SIG-M5 (cell line): ENCODE measurements at places on chromosomes 3 and 15.

DNA sequence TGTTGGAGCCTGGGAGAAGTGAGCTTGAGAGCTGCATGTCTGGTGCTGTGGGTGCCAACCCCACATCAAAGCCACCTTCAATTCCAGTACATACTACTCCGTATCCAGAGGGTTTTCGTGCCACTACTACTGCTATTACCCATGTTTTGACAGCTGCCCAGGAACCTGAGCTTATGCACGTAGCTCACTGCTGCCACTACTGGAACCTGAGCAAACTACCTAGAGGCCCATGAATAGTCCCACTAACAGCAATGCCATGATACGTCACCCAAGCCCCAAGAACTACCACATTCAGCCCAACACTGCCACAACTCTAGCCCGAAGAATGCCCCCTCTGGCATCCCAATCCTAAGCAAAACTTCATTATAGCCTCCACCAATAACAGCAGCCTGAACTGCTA, 215.2 kb upstream of the BCHE start:
- no peak for DNase-seq

DNA sequence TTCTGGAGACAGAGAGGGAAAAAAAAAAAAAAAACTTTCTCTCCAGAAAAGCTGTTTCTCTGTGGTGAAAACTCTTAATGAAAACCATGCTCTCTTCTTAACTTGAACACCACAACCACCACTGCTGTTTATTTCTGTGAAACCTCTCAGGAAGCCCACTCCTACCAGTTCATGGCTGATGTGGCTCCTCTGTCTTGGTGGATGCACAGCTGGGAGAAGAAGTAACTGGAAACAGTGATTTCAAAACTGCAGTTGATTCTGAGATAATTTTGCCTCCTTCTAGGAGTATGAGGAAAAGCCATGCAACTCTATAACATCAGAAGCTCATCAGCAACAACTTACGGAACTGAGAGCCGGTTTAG, 40.2 kb upstream of the PYGO1 start:
- DNase-seq: no peak

DNA sequence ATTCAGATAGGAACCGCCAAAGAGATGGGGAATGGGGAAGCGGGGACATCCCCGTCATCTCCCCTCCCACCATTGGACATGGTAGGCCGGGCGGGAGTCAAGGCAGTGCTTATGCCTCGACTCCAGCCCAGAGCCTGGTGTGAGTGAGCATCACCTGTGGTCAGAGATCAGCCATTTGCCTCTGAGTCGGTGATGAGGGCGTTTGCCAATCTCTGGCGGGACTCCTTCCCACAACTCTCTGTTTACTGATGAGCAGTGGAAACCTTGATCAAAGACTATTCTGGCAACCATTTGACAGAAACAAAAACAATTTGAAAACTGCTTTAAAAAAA, 63.9 kb upstream of the HES1 start:
- no peak for DNase-seq

GRCh38 chr3:188082031-188082430, 71.9 kb upstream of the LPP start:
- DNase-seq: no peak

GRCh38 chr3:31785734-31786133, 195.3 kb downstream of the OSBPL10 start:
- DNase-seq: no peak

DNA sequence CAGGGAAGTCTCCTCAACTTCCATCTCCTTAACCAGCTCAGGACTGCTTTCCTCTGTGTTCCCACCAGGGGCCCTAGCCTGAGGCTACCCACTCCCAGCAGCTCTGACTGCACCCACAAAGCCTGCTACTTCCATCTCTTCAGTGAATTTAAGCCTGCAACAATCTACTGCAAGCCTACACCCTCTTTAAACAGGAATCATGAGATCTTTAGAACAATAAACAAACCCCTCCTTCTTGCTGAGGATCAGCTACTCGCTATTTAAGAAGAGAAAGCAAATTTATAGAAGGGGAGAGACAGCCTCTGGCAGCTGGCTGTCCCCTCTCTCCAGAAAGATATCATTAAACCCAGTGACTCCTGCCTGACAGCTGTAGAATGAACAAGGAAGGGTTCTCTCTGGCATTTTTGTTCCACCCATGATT, 51.9 kb downstream of the ARHGAP31 start:
- no peak for DNase-seq

DNA sequence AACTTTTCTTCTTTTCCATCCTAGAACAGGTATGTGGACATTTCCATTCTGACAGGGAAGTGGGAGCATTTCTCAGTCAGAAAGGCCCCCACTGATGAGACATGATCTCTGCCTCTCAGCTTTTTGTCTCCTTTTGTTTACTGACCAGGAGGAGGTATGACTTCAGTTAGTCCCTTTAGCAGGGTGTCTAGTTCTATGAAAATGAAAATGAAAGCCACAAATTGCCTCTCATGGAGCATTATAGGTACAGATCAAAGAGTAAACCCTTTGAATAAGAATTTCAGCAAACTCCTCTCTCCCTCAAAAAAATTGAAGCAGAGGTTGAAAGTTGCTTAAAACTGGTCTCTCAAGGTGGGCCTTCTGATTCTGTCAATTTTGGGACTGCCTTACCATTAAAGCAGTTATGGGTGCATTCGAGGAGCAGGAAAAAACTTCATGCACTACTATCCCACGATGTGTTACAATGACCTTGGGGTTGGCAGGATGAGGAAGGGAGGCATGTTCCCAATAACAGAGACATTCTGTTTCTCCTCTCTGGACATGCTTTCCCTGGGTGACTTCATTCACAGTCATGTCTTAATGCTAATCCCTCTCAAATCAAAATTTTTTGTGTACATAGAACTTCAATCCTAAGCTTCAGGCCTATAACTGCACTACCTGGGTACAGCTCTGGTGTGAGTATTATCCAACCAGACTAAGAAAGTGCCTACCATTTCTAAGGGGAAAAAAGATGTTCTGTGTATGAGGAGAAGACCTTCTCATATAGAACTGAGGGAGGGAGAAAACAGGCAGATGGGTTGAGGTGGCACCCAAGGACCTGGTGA, 50.6 kb upstream of the TBC1D23 start:
- DNase-seq: no peak

DNA sequence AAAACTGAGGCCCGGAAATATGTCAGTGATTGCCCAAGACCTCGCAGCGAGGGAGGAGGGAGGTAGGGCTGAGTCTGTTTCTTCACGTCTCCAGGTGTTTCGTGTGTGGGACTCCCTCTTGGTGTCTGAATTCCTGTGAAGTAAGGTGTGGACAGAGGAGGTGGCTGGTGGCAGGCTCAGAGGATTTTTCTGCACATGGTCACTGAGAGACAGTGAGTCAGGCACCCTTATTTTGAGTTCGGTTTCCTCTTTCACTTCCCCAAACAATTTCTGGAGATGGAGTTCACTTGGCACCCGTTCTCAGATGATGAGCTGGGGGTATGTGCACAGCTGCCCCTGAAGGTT, 46.3 kb upstream of the VPS8 start:
- peak; percentile 66 for DNase-seq

DNA sequence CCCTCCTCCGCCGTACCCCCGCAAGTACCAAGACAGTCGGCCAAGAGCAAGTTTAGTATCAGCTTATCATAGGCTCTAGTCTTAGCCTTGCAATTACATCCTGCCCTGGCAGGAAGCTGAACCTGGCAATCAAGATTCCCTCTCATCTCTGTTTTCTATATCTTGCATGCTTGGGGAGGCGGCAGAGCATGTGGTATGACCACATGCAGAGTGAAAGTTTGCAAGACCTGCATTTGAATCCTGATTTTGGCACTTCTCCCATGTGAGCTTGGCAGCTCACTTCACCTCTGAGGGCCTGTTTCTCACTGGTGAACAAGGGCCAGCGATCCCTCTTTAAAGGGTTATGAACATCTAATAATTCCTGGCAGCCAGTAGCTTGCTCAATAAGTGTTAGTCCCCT, 106.1 kb upstream of the FRMD4B start:
- no peak for DNase-seq

DNA sequence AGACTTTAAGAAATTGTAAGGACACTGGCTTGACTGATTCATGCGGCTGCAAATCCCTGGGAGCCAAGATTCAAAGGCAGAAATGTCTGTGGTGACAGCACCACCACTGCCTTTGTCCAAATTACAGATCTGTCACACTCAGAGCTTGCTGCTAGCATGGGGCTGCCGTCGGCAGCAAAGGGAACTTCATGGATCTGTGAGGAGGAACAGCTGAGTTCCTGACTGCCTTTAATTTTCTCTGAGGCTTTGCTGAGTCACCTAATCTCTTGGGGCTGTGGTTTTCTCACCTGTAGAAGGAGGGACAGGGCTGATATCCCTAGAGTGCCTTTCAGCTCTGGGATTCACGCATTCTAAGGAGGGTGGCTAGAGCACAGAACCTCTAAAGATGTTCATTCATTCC, 4.1 kb upstream of the PAK6 start:
- no peak for DNase-seq

GRCh38 chr15:87032295-87032694, 952.6 kb downstream of the AGBL1 start:
- DNase-seq: no peak

DNA sequence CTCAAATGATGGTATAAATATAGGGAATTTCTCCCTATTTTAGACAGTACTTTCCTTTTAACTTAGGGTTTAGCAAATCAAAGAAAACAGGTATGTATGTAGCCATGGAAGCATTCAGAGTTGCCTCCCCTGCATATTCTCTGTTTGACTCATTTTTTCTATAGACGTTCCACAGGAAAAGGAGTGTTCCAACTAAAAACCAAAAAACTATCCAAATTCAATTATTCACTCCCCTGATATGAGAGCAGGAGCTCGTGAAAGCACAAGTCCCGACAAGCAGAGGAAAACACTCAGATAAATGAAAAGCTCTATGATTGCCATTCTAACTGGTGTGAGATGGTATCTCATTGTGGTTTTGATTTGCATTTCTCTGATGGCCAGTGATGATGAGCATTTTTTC, 119.5 kb downstream of the FRMD5 start:
- no peak for DNase-seq

DNA sequence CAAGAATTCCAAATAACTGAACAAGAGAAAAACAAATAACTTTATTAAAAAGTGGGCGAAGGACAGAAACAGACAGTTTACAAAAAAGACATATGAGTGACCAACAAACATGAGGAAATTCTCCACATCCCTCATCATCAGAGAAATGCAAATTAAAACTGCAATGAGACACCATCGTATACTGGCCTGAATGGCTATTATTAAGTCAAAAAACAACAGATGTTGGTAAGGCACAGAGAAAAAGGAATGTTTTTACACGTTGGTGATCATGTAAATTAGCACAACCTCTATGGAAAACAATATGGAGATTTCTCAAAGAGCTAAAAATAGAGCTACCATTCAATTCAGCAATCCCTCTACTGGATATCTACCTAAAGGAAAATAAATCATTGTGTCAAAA, 1260.4 kb upstream of the ALCAM start:
- DNase-seq: no peak

DNA sequence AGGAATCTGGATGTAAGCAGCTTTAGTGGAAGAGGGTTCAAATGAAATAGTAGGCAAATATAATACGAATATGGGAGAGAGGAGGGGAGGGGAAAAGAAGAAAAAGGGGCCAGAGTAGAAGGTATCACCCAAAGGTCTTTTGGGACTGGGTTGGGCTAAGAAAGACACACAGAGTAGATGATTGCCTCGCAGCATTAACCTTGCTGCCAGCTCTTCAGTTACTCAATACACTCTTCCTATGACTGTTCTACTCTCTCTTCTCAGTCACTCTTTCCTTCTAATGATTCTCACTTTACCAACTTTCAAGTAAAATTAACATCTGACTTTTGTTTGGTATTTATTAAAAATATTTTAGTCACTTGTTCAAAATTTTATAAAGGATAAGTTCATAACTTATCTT, 52.8 kb downstream of the CLASP2 start:
- DNase-seq: no peak

GRCh38 chr15:77179541-77179998, 108.7 kb upstream of the TSPAN3 start:
- DNase-seq: no peak

- no peak for DNase-seq
These were observed 29.5 kb downstream of the CTDSPL start for GRCh38 chr3:37891227-37891626.

- no peak for DNase-seq
These were observed 231.6 kb downstream of the CACNA2D3 start for GRCh38 chr3:54353946-54354345.

GRCh38 chr3:124395162-124395561, 335.1 kb upstream of the UMPS start:
- DNase-seq: no peak

DNA sequence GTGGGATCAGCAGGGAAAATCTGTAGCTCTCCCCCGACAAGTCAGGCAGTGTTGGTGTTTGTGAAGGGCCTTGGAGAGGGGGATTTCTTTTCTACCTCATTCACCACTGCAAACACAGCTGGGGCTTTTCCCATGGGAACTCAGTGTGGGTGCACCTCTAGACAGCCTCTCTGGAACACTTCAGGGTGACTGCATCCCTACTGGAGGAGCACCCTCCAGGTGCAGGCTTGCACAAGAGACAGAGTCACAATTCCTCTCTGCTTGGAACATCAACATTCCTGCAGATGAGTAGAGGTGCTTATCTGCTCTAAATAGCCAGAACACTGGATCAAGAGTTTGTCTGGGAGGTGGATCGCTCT, 72.7 kb upstream of the AKAP13 start:
- no peak for DNase-seq

GRCh38 chr15:94576889-94577533, 345.6 kb downstream of the MCTP2 start:
- no peak for DNase-seq

GRCh38 chr15:45863881-45864580, 229.2 kb downstream of the SQOR start:
- no peak for DNase-seq

- no peak for DNase-seq
These were observed 855 bp upstream of the ABHD5 start for GRCh38 chr3:43689766-43690399.

DNA sequence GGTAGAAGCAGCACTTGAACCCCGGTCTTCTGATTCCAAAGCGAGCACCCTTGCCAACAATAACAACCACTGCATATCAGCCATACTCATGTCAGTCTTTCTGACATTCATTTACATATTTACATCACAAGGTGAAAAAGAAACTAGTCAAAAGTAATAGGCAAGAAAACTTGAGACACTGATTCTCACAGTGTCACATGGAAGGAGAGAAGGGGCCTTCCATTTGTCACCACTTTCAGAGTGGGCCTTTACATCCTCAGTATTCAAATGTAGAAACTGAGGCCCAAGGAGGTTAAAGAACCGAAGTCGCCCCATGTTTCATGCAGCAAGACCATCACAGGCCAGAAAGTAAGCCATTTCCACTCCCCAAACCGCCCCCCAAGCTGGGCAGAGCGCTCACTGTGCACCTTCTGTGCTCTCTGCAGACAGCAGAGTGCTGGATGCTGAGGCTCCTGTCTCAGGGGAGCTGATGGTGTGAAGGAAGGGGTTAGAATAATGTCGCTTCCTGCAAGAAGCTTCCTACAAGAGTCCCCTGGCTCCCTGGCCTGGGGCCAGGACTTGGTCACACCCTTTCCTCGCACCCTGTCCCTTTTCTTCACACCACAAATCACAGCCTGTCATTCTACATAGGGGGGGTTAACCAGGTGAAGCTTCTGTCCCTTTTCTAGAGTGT, 260.1 kb downstream of the UACA start:
- no peak for DNase-seq
